ENCODE measurements at places on chromosomes 11 and 22. TPM values are rescaled to one million over a fixed set of nuclear protein-coding genes. Genes with fewer than 3 reads are reported as not detected.

DNA sequence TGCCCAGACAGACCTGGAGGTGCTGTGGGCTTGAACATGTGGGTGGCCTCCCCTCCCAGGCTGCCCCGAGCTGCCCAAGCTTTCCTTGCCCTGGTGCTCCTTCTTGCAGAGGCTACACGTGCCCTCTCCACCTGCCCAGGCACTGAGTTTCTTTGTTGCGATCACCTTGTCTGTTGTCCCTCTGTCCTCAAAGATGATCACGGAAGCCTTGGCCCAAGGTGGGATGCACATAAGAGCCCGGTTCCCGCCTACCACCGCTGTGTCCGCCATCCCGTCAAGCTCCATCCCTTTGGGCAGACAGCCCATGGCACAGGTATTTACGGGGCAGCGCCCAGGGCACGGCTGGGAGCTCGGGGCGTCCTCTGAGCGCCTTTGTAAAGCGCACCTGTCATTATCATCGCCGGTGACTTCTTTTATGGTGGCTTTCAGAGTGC, 67.5 kb downstream of the MED15 start:
- peak; percentile 13 for DNase-seq

TMPRSS13 gene
- total RNA-seq: 0.13 TPM

GRCh38 chr11:60941371-60942119, 10.4 kb downstream of the SLC15A3 start:
- DNase-seq: no peak

- no peak for DNase-seq
Observed at GRCh38 chr11:6248248-6248647, 9.4 kb downstream of the CNGA4 start.

- DNase-seq: no peak
Observed at GRCh38 chr11:6681505-6681904, 1.6 kb downstream of the MRPL17 start.

DNA sequence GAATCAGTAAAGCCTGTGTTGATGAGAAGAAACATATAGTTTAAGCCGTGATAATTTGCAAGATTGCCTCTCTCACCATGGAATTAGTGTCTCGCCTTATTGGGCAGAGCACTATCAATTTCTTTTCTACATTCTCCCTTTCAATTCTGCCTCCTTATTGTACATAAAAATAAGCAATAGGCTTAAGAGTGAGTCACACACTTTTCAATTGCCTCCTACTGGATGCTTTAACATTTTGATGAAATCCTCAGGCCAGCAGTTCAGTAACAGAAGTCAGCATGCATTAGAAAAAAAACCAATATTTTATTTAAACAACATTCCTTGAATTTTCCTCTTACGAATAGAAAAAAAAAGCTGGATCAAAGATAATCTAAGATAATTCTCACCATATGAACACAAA, 33.8 kb upstream of the VWA5A start:
- DNase-seq: no peak

- DNase-seq: no peak
Observed at GRCh38 chr11:102453921-102454320, 1.4 kb upstream of the TMEM123 start.

DNA sequence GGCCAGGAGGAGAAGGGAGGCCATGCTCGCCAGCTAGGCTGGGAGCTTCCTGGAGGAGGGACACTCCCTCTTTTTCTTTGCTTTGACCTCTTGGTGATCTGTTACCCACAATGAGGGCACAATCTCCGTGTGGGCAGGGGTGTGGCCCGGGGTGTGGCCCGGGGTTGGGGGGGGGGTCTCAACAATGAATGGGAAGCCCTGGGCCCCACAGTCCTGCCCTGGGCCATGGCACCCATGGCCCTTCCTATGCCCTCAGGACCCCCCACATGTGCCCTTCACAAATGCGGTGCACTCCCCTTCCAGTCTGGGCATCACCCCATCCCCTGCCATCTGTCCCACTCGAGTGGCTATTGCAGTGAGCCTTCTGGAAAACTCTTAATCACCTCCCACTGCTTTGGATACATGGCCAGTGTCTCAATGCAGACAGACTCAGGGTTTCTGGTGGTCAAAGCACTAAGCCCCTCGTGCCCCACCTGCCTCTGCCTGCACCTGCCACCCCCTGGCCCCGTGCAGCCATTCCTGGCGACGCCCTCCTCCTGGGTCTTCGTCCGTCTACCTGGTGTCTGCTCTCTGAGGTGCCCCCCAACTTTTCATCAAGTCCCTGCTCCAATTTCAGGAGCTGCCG, 611.3 kb downstream of the TBC1D22A start:
- no peak for DNase-seq

CADM1 gene
- 29.0 TPM for total RNA-seq

GRCh38 chr11:10488121-10488933, 33.3 kb downstream of the AMPD3 start:
- peak; percentile 16 for DNase-seq

DNA sequence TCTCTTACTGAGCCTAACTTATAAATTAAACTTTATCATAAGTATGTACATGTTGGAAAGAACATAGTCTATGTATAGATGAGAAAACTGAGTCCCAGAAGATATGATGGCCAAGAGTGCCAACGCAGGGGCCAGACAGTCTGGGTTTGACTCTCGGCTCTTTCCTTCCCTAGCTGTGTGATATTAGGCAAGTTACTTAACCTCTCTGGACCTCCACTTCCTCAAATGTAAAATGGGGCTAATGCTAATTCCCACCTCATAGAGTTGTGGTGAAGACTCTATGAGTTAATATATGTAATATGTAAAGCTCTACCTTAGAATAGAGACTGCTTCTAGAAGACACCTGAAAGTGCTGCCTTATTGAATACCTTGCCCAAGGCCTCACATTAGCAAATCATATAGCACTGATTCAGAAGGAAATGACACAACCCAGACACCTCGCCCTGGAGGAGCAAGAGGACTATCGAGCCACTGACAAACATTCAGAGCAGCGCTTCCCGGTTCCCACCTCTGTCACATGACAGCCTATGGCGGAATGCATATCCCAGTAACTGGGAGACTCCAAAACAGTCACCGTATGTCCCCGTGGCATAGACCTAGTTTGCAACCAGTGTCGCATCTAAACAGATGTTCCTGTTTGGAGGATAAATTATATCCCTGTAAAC, 11.3 kb upstream of the CCDC86 start:
- no peak for DNase-seq

DNA sequence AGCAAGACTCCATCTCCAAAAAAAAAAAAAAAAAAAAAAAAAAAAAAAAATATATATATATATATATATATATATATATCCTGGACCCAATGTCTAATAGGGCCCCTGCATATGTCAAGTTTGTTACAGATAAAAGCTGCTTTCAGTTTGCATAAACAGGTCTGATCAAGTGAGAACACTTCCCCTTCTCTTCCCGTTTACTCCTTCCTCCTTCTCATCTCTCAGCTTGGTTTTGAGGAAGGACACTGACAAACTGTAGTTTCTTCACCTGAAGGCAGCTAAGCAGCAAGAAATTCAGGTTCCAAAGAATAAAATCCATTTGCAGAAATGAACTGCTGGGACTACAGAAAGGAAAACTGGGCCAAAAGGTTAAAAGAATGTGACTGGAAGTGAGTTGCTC, 11.7 kb downstream of the THOC5 start:
- DNase-seq: no peak

DNA sequence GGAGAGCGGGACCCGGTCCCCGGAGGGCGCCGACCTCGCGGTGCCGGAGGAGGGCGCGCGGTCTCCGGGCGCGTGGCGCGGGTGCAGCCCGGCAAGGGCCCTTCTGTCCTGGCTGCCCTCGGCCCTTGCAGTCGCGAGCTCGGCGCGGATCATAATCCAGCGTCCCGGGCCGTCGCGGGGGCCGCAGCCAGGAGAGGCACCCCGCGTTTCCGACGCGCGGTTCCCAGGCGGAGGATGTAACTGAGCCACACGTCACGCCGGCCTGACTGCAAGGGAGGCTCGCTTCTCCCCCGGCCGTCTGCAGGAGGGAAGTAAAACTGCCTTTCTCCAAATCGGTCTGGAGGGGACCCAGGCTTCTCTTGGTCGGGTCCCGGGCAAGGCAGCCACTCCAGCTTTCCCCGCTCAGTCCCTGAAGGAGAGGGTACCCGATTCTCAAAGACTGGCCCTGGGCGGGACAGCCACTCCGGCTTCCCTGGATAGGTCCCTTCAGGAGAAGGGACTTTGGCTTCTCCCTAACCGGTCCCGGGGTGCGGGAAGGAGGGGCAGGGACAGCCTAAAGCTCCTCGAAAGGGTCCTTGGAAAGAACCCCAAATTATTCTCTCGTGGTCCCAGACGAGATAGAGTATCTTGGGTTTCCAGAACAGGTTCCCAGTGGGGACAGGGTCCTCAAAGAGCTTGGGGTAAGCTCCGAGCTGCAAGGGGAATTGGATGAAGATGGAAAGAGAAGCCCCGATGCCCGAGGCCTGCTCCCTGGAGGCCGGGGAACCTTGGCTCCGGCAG, 836 bp downstream of the SPON1 start:
- no peak for DNase-seq

GRCh38 chr11:95119361-95120060, 29.9 kb downstream of the ENDOD1 start:
- no peak for DNase-seq

DNAJB7 gene
- not detected for total RNA-seq

PTS gene
- 73.5 TPM for total RNA-seq

DNA sequence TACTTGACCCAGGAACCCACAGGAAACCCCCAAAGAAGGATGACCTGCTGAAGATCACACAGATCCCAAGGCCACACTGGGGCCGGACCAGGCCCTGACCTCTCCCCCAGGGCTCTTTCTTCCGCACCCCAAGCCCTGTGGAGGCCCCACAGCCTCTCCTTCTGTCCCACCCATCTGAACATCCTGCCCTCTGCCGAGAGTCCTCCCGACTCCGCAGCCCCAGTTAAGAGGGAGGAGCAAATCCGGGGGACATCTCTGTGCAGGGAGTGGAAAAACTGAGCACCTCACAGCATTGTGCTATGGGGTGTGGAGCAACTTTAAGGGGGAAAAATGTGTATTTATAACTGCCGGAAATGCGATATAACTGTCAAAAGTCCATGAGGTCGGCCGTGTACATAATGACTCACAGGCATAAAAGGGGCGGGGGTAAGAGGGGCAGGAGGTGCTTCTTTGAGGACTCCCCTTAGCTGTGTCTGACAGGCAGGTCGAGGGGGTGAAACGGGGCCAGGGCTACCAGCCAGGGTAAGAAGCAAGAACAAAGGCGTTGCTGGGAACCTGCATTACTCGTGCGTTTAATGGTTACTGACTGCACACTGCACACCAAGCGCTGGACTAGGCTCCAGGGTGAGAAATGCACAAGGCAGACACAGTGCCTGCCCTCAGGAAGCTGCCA, 57.2 kb downstream of the WNT11 start:
- no peak for DNase-seq

GRCh38 chr22:36328635-36329253, 59.0 kb downstream of the MYH9 start:
- peak; percentile 94 for DNase-seq

- DNase-seq: no peak
Observed at GRCh38 chr11:29009426-29009825, 901.2 kb downstream of the METTL15 start.

GRCh38 chr22:45861259-45861658, 115.7 kb downstream of the WNT7B start:
- DNase-seq: peak; percentile 16

SGSM1 gene
- 4.5 TPM for total RNA-seq

DNA sequence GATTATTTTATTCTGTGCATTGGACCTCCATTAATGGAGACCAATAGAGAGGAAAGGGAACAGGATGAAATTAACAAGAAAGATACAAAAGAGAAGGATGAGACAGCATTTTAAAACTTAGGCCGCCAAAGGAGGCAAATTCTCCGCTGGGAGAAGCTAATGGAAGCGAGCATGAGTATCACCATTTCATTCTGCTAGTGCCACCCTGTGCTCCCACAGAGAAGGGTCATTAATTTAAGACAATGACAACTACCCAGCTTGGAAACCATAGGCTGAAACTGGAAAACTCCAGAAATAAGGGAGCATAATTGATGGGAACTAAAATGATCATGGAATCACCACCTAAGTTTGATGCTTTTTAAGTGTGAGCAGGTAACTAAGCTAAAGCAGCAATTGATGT, 69.2 kb downstream of the SLC36A4 start:
- DNase-seq: no peak

SOX6 gene
- 13.9 TPM for total RNA-seq

GRCh38 chr11:26244207-26244606, 87.7 kb upstream of the ANO3 start:
- DNase-seq: no peak

GRCh38 chr11:12687216-12687623, 13.0 kb downstream of the TEAD1 start:
- no peak for DNase-seq

PGR gene
- total RNA-seq: 5.2 TPM

OR10G8 gene
- total RNA-seq: not detected

FANCF gene
- total RNA-seq: 16.1 TPM

GRCh38 chr11:75873417-75874221, 58.6 kb downstream of the UVRAG start:
- no peak for DNase-seq

- peak; percentile 52 for DNase-seq
Observed at GRCh38 chr22:23684026-23684425, 6.8 kb upstream of the RGL4 start.

DNA sequence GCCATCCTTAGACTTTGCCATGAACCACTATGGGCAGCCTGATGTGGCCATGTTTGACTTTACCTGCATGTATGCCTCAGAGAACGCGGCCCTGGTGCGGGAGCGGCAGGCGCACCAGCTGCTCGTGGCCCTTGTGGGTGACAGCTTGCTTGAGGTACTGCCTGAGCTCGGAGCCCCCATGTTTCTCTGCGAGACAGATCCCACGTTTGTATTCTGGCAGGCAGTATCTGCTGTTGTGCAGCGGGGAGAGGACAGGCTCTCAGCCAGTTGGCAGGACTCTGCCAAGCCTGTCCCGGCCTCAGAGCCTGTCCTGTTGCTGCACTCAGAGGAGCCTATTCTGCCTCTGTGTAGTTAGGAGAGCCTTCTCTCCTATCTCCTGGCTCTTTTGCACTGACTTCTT, 109.9 kb downstream of the MICAL2 start:
- no peak for DNase-seq

- DNase-seq: no peak
Observed at GRCh38 chr22:50085211-50085972, at the start of gene MLC1. MLC1 (minus strand) TSS chr22:50085426; CDS start chr22:50084902, 524 bp downstream.

GRCh38 chr11:100867606-100868005, 180.5 kb downstream of the ARHGAP42 start:
- DNase-seq: no peak

C22orf31 gene
- total RNA-seq: not detected

DNA sequence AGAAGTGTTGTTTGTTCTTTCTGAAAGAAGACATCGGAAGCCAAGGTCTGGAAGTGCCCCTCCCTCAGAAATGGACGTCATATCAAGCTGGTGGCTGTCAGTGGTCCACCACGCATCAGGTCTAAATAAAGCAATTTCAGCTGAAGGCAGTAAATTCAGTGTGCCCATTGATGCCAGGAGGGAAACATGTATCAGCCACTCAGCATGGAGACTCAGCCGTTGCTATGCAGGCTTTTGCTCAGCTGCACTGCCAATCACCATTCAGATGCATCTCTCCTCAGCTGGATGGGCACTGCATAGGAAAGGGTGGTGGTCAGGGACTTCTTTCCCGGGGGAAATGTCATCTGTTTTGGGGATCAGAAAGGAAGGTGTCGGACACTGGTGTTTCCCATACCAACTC, 878.2 kb downstream of the NTM start:
- DNase-seq: no peak
